ENCODE measurements at places on chromosomes 2 and 18.

DNA sequence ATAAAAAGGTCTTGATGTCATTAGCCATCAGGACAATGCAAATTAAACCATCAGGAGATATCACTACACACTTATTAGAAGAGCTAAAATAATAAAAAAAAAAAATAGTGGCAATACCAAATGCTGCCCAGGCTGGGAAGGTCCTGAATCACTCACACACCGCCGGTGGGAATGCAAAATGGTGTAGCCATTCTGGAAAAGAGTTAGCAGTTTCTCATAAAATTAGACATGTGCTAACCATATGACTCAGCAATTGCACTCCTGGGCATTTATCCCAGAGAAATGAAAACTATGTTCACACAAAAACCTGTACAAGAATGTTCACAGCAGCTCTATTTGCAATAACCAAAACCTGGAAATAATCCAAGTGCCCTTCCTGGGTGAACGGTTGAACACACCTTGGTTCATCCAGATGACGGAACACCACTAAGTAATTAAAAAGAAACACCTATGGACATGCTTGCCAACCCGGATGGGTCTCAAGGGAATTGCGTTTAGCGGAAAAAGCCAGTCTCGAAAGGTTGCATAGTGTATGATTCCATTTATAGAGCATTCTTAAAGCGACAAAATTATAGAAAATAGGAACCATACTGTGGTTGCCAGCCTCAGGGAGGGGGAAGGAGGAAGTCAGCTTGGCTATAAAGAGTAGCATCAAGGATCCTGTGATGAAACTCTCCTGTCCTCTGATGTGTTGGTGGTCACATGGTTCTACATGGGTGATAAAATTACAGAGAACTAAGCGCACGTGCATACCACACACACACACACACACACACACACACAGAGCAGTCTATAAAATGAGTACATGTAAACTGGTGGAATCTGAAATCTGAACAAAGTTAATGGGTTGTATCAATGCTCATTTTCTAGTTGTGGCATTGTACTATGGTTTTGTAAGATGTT lies 4.6 kb downstream of the MBP start:
- no peak for DNase-seq

DNA sequence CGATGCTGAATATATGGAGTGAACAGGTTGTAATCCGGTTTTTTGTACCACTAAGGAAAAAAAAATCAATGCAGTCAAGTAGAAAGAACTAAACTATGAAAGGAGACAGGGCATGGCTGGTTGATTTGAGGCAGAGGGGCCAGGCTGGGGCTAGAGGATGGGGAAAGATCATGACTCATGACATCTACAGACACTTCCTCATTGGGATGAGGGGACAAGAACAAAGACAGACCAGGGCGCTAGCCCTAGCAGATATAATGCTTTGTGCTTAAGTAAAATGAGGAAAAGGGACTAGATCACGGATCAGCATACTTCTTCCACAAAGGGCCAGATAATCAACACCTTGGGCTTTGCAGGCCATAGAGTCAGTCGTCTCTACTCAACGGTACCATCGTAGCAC lies 55.8 kb downstream of the ST6GAL2 start:
- DNase-seq: no peak

GRCh38 chr2:20061476-20061875 lies 10.0 kb upstream of the LAPTM4A start:
- no peak for DNase-seq

- no peak for DNase-seq
Observed at GRCh38 chr2:15154297-15154696, 406.8 kb downstream of the NBAS start.

Measured in stimulated activated CD8-positive, alpha-beta memory T cell treated with anti-CD3 and anti-CD28 coated beads, Interleukin-7, amount 100 ng/mL, for 48 hours (primary cell).